ENCODE measurements at places on chromosomes 7 and 10.

DNA sequence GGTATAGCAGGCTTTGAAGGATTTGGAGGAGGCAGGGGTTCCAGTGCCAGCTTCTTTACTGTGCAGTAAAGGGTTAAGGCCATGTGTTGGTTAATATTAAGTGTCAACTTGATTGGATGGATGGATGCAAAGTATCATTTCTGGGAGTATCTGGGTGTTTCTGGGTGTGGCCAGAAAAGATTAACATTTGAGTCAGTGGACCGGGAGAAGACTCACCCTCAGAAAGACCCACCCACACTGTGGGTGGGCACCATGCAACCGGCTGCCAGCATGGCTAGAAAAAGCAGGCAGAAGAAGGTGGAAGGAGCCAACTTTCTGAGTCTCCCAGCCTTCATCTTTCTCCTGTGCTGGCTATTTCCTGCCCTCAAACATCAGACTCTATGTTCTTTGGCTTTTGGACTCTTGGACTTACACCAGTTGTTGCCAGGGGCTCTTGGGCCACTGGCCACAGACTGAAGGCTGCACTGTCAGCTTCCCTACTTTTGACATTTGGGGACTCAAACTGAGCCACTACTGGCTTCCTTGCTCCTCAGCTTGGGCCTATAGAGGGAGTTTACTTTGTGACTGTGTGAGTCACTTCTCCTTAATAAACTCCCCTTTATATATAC, 6.8 kb upstream of the TRUB1 start:
- DNase-seq, result no peak

DNA sequence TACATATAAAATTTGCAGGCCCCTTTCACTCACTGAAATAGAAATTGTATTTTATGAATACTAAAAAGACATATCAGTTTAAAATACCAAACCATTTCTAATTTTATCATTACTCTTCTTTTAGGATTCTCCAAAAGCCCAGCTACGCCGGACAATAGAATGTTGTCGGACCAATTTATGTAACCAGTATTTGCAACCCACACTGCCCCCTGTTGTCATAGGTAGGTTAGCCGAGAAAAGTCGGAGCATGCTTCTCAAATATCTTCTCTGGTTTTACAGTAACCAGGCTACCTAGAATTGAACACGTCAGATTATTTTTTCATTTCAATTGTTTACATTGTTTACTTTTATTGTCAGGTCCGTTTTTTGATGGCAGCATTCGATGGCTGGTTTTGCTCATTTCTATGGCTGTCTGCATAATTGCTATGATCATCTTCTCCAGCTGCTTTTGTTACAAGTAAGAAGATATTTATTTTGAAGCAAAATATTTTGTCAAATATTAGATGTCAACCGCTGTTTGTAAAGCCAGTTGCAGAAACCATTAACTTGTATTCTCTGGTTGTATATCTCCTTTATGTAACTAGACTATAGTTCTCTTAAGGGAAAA, 57.6 kb downstream of the MMRN2 start:
- DNase-seq, result peak; percentile 15

DNA sequence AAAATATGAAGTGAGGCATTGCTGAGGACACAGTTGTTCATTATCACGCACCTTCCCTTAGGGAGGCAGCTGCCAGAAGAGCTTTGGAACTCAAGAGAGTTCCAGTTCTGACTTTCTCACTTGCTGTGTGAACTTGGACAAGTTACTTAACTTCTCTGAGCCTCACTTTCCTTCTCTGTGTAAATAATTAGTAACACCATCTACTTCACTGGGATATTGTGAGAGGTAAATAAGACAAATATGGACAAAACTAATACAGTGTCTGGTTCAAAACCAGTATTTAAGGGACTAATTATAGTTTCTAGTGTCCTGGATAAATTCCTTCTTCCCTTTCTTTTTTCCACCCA, 6.3 kb upstream of the SLC13A4 start:
- DNase-seq, result no peak

DNA sequence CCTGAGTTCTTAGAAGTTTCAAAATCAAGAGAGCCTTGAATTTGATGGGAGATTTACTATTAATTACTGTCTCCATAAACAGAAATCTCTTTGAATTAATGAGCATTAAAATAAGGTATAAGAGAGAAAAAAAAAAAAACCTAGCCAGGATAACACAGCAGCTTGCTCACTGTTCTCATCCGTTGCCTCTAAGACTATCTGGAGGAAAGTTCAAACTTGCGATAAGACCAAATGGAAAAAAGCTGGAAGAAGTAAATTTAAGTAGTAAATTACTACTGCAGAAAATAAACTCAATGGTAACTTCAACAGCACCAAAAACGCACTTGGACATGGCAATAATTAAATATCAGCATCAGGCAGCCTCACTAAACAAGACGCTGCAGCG, 36.7 kb downstream of the GNA12 start:
- DNase-seq, result no peak

DNA sequence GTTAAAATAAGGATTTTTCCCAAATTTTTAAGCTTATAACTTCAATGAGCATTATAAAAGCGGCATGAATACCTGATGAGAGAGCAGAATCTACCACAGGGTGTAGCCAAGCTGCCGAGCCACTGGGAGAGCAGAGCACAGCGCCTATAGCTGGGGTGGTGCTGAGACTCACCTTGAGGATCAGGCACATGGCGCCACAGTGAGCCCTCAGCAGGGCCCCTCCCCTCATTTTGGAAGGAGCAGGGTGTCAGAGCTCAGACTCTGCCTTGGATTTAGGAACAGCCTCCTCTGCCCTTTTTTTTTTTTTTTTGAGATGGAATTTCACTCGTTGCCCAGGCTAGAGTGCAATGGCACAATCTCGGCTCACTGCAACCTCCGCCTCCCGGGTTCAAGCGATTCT, 118.6 kb downstream of the SRPK2 start:
- DNase-seq, result no peak

GRCh38 chr7:155544485-155544884, 1.9 kb downstream of the CNPY1 start:
- DNase-seq, result no peak

DNA sequence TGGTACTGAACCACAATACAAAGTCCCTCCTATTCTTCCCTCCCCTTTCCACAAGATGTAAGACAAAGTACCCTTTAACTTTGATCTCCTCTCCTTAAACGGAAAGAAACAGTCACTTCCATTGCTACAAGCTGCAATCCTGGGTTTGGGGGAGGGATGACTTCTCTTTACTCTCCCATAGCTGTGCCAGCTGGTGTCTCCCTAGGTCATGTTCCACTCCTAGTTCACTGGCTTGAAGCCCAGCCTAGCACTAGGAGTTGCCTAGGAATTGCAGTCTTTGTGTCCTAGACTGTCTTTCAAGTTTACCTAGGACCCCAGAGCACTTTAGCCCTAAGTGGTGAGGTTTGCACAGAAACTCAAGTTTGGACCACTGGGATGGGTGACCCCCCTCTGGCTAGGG, 311.1 kb downstream of the HPSE2 start:
- no peak for DNase-seq

- no peak for DNase-seq
These were observed 92.7 kb downstream of the RSU1 start for GRCh38 chr10:16724509-16724908.

- DNase-seq, result no peak
These were observed 87.1 kb upstream of the HDAC9 start for GRCh38 chr7:18408461-18408860.
